ENCODE measurements at places on chromosomes 6 and 20. TPM values are rescaled to one million over a fixed set of nuclear protein-coding genes. Genes with fewer than 3 reads are reported as not detected.

F13A1 gene
- total RNA-seq: 228 TPM

SLC35B2 gene
- 33.3 TPM for total RNA-seq

ZNF322 gene
- 18.1 TPM for total RNA-seq

OOEP gene
- not detected for total RNA-seq

PSORS1C2 gene
- total RNA-seq: not detected

DNA sequence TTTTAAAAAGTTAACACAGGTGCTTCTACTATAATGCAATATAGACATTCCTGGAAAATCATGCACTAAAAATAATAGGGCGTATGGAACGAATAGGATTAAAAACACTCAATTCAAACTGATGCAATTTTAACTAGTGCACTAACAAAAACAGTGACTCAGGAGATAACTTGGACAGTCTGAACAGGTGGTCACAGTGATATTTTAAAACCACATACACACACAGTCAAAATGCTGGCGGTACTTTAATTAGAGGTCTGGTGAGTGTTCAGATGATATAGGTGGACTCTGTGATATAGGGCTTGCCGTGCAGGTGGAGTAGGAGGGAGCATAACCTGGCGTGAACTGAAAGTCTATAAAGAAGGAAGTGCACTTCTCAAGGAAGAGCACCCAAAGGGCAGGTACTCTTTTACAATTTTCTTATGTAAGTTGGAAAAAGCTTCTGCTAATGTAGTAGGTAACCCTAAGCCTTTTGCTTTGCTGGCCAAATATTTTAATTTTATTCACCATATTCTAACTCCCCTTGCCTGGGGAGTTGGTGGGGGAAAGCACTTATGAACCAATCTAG, 41.9 kb upstream of the PLN start:
- no peak for DNase-seq

DNA sequence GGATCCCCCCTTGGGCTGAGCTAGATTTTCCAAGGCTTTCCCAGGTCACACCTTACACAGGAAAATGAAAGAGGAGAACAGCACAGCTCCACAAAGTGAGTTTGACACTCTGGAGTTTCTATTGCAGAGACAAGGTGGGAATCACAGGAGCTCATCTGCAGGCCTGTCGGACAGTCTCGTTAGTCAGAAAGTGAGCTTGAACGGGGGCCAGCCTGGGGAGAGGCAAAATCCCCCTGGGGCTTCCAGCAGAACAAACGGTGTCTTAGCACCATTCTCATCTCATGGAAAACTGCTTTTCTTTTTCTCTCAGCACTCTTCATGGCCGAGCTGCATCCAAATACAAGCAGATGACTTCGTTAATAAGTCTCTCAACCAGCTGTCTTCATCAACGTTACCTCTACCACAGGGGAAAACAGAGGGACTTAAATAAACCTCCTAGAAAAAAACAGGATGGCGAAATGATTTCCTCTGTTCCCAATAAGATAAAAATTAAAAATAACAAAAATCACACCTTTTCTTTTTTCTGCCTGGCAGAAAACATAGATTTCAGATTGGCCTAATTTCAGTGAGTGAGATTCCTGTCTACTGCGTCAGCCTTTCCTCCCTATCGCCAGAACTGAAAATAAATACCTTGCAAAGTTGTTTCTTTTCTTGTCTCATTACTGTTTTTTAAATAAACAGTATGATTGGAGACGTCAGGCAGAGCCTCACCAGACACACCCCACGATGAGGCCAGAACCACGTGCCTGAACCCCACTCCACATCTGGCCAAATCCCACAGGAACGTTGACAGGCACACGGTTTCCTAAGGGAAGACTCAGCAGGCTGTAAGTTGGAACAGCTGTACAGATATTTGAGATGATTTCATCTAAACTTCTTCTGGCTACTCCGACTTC, 219.0 kb downstream of the TTLL2 start:
- DNase-seq: no peak

GRCh38 chr20:46347841-46348803, 39.8 kb upstream of the CDH22 start:
- no peak for DNase-seq

DNA sequence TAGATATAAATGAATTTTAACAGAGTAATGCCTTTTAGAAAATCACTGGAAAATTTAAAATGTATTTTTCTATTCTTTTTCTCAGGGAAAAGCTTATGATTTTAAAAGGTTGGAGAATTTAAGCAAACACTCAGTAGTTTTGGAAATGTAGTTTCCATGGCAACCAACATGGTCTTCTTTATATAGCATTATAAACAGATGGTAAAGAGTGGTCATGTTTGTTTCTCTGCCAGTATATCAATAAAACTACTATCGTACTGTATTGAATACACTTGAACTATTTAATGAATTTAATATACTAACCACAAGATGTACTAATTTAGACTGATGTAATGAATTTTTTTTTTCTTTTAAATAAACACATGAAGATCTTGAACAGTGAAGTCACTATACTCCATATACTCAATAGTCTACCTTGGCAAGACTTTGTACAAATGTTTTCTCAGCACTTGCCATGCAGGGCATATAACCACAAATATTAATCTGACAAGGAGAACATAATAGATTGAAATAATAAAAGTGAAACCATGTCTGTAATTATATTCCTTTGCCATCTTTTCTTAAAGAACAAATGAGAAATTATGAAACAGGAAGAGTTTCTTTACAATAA, 105.5 kb downstream of the PDSS2 start:
- DNase-seq: no peak

GRCh38 chr6:2881423-2881822, 21.7 kb downstream of the SERPINB9 start:
- no peak for DNase-seq

DNA sequence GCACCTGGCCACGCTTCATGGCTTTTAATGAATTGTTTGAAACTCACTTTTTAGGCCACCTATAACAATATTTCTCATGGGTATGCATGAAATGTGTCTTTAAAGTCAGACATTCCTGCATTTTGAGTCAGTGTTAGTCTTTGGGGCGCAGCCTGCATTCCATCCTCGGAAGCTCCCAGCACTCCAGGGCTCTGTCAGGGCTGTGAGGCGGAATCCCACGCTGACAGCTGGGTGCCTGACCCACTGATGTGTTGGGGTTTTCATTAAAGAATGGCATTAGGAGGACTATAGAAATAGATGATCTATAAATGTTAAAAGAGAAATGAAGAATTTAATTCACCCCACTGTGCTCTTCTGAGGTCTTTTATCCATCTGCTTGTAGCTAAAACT, 16.2 kb upstream of the CLDN20 start:
- no peak for DNase-seq

GRCh38 chr20:36998652-36999051, 47.1 kb upstream of the SAMHD1 start:
- DNase-seq: no peak

DNA sequence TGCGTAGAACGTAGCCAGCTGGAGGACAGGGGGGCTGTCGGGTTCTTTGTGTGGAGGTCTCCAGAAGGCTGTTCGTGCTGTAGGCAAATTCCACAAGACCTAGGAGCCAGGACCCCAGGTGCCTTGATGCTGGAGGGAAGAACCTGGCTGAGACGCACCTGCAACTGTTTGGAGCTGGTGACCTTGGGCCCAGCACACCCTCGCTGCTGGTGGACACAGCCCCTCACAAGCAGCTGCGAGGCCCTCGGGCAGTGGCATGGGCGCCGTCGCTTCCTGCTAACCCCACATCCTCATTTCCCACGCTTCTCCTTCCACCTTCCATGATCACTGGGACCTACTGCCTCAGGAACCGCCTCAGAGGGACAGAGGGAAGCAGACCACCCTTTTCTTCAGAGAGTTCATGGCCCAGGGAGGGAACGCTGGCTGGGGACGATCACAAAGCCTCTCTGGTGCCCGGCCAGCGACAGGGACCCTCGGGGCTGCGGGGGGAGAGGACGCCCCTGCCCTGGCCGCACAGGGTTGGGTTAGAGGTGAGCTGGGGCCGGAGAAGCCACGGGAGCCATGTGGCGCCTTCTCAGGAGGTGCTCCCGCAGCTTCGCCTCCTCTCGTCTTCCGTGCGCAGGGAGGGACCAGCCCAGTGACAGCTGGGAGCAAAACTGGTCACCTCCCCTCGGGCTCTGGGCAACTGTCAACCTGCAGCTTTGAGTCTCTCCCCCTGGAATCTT, 18.4 kb downstream of the DLL1 start:
- no peak for DNase-seq

All from thoracic aorta (tissue), 2 donors.